ENCODE measurements at places on chromosomes 16 and 17. TPM values are rescaled to one million over a fixed set of nuclear protein-coding genes. Genes with fewer than 3 reads are reported as not detected.
A peak's percentile ranks its signal among the peaks of the same experiment; 100 is the strongest.

DNA sequence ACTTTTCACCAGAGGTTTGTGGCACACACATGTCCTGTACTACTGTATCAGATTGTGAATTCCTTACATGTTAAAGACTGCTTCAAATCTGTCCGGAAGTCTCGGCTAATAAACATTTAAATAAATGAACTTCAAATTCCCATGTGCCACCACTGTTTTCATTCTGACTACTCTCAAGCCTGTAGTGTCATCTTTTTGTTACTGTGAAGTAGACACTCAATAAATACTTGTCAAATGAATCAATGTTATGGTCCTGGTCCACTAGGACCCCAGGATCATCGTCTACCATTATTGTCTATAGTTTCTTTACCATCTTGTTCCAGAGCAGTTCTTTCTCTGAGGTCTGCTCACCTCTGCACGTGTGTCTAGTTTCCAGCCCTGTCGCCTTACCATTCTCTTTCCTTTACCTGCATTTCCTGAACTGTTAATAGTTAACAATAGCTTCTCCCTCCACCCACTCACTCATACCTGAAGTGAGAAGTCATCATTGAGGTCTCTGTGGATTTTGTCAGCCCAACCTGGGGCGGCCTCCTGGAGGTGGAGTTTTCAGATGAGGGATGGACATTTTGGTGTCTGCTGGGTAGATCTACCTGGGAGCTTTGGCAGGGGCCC, 333.0 kb downstream of the SEC14L1 start:
- no peaks in the 10 kb centered on the region for H3K27me3 ChIP-seq
- H3K4me1 ChIP-seq, result peaks cover 34% of the 10 kb centered on the region
- H3K4me3 ChIP-seq, result no peak overlapping the region
- no peak overlapping the region for H3K27ac ChIP-seq
- no peak for DNase-seq

The CPHXL2 gene
- total RNA-seq, result not detected

The CA10 gene
- not detected for total RNA-seq

GRCh38 chr17:21538615-21539014, 153.7 kb upstream of the KCNJ18 start:
- no peaks in the 10 kb centered on the region for H3K4me1 ChIP-seq
- no peak for DNase-seq
- no peak overlapping the region for H3K4me3 ChIP-seq
- no peak overlapping the region for H3K27ac ChIP-seq

The VPS35 gene
- 99.8 TPM for total RNA-seq

The LITAFD gene
- not detected for total RNA-seq

The KRTAP4-3 gene
- total RNA-seq, result not detected

DNA sequence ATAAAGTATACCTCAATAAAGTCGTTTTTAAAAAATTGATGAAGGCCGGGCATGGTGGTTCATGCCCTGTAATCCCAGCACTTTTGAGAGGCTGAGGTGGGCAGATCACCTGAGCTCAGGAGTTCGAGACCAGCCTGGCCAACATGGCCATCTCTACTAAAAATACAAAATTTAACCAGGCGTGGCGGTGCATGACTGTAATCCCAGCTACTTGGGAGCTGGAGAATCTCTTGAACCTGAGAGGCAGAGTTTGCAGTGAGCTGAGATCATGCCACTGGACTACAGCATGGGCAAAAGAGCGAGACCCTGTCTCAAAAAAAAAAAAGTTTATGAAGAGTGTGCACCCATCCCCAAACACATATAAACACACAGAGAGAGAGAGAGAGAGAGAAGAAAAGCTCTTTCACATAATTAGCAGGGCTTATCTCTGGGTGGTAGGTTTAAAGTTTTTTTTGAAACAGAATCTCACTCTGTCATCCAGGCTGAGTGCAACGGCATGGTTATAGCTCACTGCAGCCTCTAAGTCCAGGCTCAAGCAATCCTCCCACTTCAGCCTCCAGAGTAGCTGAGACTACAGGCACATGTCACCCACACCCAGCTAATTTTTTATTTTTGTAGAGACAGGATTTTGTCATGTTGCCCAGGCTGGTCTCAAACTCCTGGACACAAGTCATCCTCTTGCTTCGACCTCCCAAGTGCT, 3.0 kb downstream of the SREBF1 start:
- no peak for DNase-seq
- H3K36me3 ChIP-seq, result no peaks in the 10 kb centered on the region
- H3K4me3 ChIP-seq, result no peak overlapping the region
- H3K4me1 ChIP-seq, result peaks cover 19% of the 10 kb centered on the region
- H3K27ac ChIP-seq, result no peak overlapping the region

DNA sequence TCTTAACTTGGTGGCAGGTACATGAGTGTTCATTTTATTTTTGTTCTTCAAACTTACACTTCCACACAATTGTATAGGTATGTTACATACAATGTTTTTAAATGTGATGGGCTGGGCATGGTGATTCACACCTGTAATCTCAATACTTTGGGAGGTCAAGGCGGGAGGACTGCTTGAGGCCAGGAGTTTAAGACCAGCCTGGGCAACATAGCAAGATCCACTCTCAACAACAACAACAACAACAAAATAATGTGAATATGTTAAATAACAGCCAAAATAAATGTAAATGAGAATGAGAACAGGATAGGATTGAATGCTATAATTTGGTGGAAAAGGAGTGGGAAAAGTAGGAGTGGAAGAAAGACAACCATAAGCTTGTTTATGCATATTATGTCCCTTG, 2.6 kb downstream of the NSMCE1 start:
- H3K4me3 ChIP-seq, result no peak overlapping the region
- no peak overlapping the region for H3K27ac ChIP-seq
- DNase-seq, result no peak
- H3K4me1 ChIP-seq, result no peaks in the 10 kb centered on the region

- H3K4me3 ChIP-seq, result peak overlapping the region; percentile 5
- H3K27me3 ChIP-seq, result no peaks in the 10 kb centered on the region
- DNase-seq, result peak; percentile 93
- H3K27ac ChIP-seq, result peak overlapping the region; percentile 76
Observed at GRCh38 chr17:44601539-44601938, 44.3 kb downstream of the FZD2 start.

The ZNF785 gene
- 18.2 TPM for total RNA-seq

The ESRP2 gene
- total RNA-seq, result not detected

GRCh38 chr17:22217135-22217534, 524.8 kb downstream of the KCNJ18 start:
- no peak for DNase-seq
- no peaks in the 10 kb centered on the region for H3K4me1 ChIP-seq
- H3K27ac ChIP-seq, result no peak overlapping the region
- H3K36me3 ChIP-seq, result no peaks in the 10 kb centered on the region
- H3K27me3 ChIP-seq, result peaks cover 22% of the 10 kb centered on the region

DNA sequence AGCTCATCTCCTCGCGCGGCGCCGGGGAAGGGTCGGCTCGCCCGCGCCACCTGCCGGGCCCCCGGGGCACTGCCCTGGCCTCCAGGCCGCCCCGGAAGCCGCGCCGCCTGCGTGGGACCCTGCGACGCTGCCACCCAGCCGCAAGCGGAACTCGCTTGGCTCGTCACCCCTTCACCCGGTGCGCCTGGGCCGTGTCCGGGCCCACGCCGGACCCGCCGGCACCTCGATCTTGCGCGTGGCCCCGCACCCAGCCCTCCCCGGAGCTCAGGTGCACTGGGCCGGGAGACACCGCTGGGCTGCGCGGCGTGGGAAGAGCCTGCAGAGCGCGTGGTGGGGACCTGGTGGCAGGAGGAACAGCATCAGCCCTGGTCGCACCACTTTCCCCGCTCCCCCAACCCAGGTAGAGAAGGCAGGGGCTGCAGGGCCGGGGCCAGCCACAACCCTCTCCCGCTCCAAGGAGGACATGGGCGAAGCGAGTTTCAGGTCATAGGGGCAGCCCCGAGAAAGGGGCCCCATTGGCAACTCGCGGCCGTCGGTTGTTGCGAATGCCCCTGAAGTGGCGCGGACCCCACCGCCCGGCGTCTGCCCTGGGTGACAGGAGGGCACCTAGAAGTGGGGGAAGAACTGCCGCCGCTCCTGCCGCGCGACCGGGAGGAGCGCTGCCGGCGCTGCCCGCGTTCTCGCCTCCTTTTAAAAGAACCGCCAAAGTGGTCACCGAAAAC, 363 bp upstream of the MIF4GD start:
- H3K27me3 ChIP-seq, result no peaks in the 10 kb centered on the region
- H3K4me1 ChIP-seq, result peaks cover 3% of the 10 kb centered on the region
- peaks cover under 1% of the 10 kb centered on the region for H3K36me3 ChIP-seq
- peak overlapping the region; percentile 83 for H3K4me3 ChIP-seq

The TMUB2 gene
- total RNA-seq, result 27.8 TPM

DNA sequence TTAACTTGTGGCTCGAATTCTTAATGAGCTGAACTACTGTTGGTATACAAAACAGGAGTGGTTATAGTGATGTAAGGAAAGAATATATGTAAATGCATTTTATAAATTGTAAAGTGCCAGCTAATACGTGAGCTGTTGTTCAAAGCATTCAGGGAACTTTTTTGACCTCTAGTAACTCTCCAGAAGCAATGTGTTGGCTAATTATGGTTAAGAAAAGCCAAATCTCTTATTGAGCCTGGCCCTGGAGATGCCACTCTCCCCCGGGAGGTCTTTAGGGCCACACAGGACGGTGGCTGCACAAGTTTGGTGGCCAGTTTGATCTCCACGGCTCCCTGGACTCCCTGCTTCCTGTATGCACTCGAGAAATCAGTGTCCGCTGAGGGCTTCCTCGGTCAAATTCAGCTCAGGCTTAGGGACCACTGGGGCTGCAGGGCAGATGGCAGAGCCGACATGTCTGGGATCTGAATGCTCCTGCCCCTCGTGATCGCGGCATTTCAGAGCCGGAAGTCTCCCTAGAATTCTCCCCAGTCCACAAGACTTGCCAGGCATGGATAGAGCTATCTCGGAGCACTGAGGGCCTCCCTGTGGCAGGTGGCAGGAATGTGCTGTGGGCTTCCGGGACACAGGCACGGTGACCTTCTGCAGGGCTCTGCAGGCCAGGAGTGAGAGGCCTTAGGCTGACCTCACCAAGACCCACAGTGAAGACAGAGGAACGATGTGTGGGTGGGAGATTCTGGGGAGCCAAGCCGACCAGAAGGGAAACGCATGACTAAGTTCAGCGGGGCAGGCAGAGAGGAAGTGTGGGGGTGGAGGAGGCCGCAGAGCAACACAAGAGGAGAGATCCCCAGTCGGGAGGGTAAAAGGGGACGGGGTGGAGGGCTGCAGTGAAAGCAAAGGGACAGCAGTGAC, 18.6 kb upstream of the PITPNM3 start:
- H3K27ac ChIP-seq, result peak overlapping the region; percentile 19
- no peaks in the 10 kb centered on the region for H3K27me3 ChIP-seq
- DNase-seq, result peak; percentile 38
- H3K4me3 ChIP-seq, result no peak overlapping the region
